ENCODE measurements at places on chromosomes 2 and 18.

GRCh38 chr18:3456686-3457069 lies 6.7 kb downstream of the TGIF1 start:
- H3K27ac ChIP-seq = no peak overlapping the region
- H3K27me3 ChIP-seq = no peaks in the 10 kb centered on the region
- H3K4me3 ChIP-seq = no peak overlapping the region
- peaks cover 33% of the 10 kb centered on the region for H3K36me3 ChIP-seq

DNA sequence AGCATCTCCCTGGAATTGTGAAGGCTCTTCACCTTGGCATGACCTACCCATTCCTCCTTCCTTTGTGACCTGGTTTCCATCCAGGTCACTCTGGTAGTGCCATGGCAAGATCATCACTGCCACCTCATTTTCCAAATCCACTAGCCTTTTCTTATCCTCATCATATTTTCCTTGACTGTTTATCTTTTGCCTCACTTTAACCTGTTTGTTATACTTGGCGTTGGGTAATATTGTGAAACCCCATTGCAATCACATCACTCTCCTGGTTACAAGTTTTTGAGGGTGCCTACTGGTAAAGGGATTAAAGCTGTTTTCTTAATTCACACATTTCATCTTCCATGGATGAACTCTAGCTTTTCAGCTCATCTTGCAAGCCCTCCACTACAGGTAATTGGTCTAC lies 39.1 kb upstream of the IGFBP2 start:
- H3K4me3 ChIP-seq = no peak overlapping the region
- H3K27me3 ChIP-seq = peaks cover 15% of the 10 kb centered on the region
- H3K27ac ChIP-seq = no peak overlapping the region
- no peaks in the 10 kb centered on the region for H3K4me1 ChIP-seq
- DNase-seq = no peak

- no peaks in the 10 kb centered on the region for H3K27me3 ChIP-seq
- no peak overlapping the region for H3K27ac ChIP-seq
- no peaks in the 10 kb centered on the region for H3K36me3 ChIP-seq
- no peaks in the 10 kb centered on the region for H3K4me1 ChIP-seq
- no peak for DNase-seq
Measured at GRCh38 chr2:2837746-2838547, 506.9 kb upstream of the MYT1L start.

DNA sequence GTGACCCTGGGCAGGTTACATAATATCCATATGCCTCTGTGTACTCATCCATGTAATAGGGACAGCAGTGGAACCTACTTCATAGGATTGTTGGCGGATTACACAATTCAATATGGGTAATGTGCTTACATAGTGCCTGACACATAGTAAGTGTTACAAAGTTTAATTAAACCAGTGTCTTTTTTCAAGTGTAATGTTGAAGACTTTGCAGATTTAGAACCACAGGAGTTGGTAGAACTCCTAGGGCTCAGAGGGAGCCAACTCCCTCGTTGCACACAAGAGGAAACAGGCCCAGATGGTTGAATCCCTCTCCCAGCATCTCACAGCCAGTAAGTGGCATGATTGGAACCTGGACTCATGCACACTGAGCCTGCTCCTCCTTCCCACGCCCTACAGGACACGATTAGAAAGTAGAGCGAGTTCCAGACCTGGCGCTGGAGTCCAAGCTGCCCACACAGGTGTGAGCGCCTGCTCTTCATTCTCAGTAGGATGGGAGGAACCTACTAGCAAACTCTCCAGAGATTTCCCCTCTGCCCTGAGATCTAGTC lies 97.8 kb downstream of the VSNL1 start:
- no peaks in the 10 kb centered on the region for H3K4me1 ChIP-seq
- H3K27ac ChIP-seq = no peak overlapping the region
- no peak for DNase-seq
- H3K36me3 ChIP-seq = no peaks in the 10 kb centered on the region
- peaks cover 13% of the 10 kb centered on the region for H3K27me3 ChIP-seq

GRCh38 chr2:236001854-236002253 lies 166.3 kb downstream of the GBX2 start:
- H3K27me3 ChIP-seq = no peaks in the 10 kb centered on the region
- H3K4me1 ChIP-seq = no peaks in the 10 kb centered on the region
- H3K4me3 ChIP-seq = no peak overlapping the region
- no peak overlapping the region for H3K27ac ChIP-seq
- DNase-seq = no peak
- no peaks in the 10 kb centered on the region for H3K36me3 ChIP-seq

DNA sequence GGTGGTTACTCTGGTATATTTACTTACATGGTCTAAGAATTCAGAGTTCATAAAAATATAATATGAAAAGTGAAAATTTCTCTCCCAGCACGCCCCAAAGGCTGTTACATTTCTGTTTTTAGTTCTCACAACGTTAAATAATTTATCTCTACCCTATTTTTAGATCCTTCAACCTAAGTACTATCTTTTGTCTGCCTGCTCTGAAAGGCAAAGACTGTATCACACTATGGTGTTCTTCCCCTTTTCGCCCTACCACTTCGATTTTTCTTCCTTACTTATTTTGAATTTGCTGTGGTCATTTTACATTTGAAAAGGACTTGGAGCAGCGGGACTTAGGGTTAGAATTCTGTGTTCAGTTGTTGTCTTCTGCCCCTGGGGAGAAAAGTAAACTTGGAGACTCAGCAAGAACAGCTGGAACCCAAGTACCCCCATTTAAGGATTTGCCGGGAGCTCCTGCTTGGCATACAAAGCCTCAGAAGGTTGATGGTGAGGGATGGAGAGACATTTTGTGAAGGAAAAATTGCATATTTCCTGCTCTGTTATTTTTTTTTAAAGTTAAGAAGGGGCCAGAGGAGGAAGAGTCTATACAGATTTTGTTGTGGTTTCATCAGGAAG lies 19.0 kb downstream of the ADAM23 start:
- peaks cover 4% of the 10 kb centered on the region for H3K27me3 ChIP-seq
- H3K27ac ChIP-seq = no peak overlapping the region
- H3K4me1 ChIP-seq = no peaks in the 10 kb centered on the region
- no peak for DNase-seq

GRCh38 chr2:24616616-24617015 lies 125.6 kb downstream of the NCOA1 start:
- H3K27ac ChIP-seq = no peak overlapping the region
- no peaks in the 10 kb centered on the region for H3K36me3 ChIP-seq
- H3K27me3 ChIP-seq = no peaks in the 10 kb centered on the region

GRCh38 chr2:137893145-137893544 lies 71.1 kb upstream of the HNMT start:
- DNase-seq = no peak
- H3K36me3 ChIP-seq = no peaks in the 10 kb centered on the region
- H3K4me1 ChIP-seq = no peaks in the 10 kb centered on the region
- H3K4me3 ChIP-seq = no peak overlapping the region
- no peak overlapping the region for H3K27ac ChIP-seq

DNA sequence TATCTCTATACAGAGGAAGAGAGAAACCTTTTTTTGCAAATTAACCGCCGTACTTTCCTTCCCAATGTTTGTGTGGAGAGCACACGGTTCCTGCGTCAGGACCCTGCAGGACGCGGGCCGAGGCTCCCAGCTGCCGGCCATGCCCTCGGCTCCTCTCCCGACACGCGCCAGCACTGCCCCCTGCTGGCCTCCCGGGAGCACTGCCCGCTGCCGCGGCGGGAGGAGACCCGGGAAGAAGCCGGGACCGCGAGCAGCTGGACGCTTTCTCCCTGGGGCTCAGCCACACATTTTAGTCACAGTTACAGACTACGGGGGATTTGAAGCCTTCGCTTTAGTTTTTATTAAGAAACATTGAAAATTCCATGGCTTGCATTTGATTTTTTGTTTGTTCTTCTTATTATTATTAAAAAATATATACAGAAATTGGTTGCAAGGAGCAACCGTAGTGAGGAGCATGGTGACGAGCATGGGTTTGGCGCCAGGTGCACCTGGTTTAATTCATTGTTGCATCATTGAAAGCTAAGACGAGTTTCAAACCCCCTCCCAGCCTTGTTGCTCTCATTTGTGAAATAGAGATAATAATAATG lies 401.2 kb downstream of the GALR1 start:
- peaks cover 10% of the 10 kb centered on the region for H3K27me3 ChIP-seq
- H3K4me3 ChIP-seq = no peak overlapping the region
- peak; percentile 67 for DNase-seq
- no peaks in the 10 kb centered on the region for H3K36me3 ChIP-seq

DNA sequence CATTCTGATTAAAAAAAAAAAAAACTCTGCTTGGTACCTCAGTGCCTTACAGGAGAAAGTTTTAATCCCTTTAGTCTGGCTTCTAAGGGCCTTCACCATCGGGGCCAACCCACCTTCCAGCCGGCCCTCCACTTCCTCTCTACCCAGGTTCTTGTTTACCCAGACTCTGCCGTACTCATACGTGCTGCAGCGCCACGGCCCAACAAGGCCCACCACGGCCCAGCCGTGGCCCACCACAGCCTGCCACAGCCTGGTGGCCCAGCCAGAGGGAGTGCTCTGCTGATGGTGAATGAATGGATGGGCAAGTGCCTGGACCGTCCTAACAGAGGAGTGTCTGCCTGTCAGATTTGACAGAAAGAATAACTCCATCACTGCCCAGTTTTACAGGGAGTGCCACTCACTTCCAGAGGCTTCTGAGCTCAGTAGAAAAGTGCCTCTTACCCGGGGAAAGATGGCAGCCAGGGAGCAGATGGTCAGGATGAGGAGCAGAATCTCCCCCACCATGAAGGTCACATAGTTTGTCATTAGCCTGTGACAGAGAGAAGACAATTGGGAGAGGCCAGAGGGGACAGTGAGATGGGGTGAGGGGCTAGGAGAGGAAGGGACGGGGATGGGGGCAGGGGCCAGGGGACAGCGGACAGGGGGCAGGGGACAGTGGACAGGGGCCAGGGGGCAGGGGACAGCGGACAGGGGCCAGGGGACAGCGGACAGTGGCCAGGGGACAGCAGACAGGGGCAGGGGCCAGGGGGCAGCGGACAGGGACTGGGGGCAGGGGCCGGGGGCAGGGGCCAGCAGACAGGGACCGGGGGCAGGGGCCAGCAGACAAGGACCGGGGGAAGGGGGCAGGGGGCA lies 38.2 kb downstream of the CENPO start:
- peaks cover 8% of the 10 kb centered on the region for H3K4me1 ChIP-seq
- H3K27me3 ChIP-seq = no peaks in the 10 kb centered on the region
- no peak overlapping the region for H3K4me3 ChIP-seq
- H3K36me3 ChIP-seq = peaks cover 16% of the 10 kb centered on the region
- DNase-seq = no peak
- no peak overlapping the region for H3K27ac ChIP-seq

GRCh38 chr2:40240070-40240469 lies 211.8 kb downstream of the SLC8A1 start:
- no peaks in the 10 kb centered on the region for H3K36me3 ChIP-seq
- no peaks in the 10 kb centered on the region for H3K4me1 ChIP-seq
- H3K27me3 ChIP-seq = peaks cover 3% of the 10 kb centered on the region
- H3K4me3 ChIP-seq = no peak overlapping the region
- no peak for DNase-seq

- peaks cover 4% of the 10 kb centered on the region for H3K36me3 ChIP-seq
- no peak for DNase-seq
- no peaks in the 10 kb centered on the region for H3K4me1 ChIP-seq
- no peak overlapping the region for H3K4me3 ChIP-seq
- peak overlapping the region; percentile 37 for H3K27ac ChIP-seq
Measured at GRCh38 chr2:24104110-24104650, 19.0 kb downstream of the PFN4 start.

GRCh38 chr2:210318486-210318885 lies 3.5 kb upstream of the MYL1 start:
- no peaks in the 10 kb centered on the region for H3K27me3 ChIP-seq
- H3K4me1 ChIP-seq = no peaks in the 10 kb centered on the region
- H3K36me3 ChIP-seq = no peaks in the 10 kb centered on the region
- no peak overlapping the region for H3K4me3 ChIP-seq
- H3K27ac ChIP-seq = no peak overlapping the region

DNA sequence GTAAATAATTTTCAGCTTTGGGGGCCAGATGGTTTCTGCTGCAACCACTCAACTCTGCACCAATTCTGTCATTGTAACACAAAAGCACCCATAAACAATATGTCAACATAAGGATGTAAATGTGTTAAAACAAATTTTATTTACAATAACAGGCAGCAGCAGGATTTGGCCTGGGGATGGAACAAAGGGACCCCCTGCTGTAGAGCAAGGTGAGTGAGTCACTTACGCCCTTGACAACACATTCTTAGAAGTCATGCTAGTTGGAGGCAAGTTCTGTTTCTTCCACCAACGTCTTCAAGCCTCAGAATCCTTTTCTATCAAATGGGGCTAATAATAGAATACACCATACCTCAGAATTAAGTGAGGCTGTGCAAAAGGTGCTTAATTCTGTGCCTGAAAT lies 610.2 kb upstream of the SYT4 start:
- H3K4me3 ChIP-seq = no peak overlapping the region
- H3K36me3 ChIP-seq = no peaks in the 10 kb centered on the region
- H3K27ac ChIP-seq = no peak overlapping the region
- no peak for DNase-seq
- H3K27me3 ChIP-seq = no peaks in the 10 kb centered on the region

DNA sequence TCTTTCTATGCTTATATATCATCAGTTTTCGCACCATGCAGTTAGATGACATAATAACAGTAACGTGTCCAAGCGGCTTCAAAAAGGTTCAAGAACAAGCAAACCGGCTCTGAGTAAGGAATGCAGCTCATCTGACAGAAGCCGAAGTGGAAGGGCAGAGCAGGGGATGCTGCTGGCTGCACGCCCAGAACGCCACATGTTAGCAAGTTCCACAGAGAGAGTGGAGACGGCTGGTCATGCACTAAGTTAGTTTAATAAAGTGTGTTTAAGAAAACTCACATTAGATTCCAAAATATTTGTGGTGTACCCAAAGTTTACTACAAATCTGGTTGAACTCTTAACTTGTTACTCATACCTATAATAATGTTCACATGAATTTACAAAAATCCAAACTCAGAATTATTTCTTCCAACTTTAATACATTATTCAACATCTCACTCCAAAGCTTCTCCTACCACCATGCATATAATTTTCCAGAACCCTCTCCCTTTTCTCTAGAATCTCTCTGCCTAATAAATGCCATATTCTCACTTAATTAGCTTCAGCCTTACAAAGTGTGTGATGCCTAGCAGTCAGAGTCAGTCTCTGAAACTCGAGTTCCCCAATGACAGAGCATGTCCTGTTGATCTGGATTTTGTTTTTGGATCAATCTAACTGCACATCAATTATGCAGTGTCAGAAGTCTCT lies 170.0 kb downstream of the DNAH7 start:
- H3K4me1 ChIP-seq = no peaks in the 10 kb centered on the region
- H3K4me3 ChIP-seq = no peak overlapping the region
- no peak overlapping the region for H3K27ac ChIP-seq
- no peaks in the 10 kb centered on the region for H3K36me3 ChIP-seq
- H3K27me3 ChIP-seq = no peaks in the 10 kb centered on the region
- no peak for DNase-seq

DNA sequence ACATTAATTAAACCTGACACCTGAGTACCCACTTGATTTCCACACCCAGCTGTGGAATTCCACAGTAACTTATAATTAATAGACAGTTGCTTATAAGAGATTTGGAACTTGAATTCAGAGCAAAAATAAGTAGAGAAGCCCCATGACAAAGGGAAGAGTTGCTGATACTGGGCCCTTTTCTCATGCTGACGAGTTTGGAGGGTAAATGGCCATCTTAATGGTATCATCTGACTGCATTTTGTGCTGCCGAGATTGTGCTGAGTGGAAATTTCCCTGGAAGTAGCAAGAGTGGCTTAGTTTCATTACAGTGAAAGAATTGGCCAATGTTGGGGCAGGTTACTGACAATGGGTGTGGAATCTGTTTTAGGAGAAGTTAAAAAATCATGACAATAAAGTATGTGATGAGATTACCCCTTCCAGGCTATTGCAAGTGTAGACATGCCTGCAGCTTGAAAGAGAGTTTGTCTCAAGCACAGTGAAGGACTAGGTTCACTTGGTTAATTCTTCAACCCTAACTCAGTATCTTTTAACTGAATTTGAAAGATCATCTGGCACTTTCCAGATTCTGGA lies 49.9 kb downstream of the VSNL1 start:
- H3K4me1 ChIP-seq = no peaks in the 10 kb centered on the region
- no peaks in the 10 kb centered on the region for H3K36me3 ChIP-seq
- H3K27ac ChIP-seq = no peak overlapping the region
- H3K4me3 ChIP-seq = no peak overlapping the region
- DNase-seq = no peak
